ENCODE measurements at places on chromosomes 6 and 20.

GRCh38 chr6:31888276-31889258 is 8.9 kb downstream of the EHMT2 start:
- peak; percentile 75 for DNase-seq

- DNase-seq = no peak
Observed at GRCh38 chr20:52003415-52003814, 188.2 kb downstream of the ZFP64 start.

DNA sequence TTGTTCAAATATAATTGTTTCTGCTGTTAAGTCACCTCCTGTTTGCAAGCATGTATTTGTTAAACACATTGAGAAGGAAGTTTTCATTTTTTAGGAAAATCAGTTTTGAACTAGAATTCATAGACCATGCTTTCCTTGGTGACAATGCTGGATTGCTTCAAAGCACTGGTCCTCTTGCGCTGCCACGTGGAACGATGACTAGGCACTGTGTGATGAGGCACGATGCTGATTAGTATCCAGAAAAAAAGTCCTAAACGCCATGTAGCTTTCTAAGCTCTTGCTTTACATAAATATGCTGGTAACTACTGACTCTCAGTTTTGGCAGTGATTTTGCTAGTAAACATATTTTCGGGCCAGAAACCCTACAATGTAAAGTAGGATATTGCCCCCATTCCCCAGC is 11.1 kb upstream of the EXOC2 start:
- DNase-seq = no peak

DNA sequence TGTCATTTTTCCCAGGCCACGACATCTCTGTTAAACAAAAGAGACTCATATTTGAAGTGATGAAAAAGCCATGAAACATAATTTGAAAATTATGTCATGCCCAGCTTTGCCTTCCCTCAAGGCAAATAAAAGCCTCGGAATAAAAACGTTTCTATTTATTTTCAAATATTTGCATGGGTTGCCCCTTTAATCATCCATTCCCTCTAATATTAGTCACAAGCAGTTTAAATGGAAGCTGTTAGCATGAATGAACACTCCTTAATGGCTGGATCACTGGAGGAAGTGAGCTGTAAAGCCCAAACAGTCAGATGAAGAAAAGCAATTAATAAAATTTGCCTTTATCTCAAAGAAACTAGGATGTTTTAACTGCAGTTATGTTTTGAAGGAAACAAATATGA is 69.3 kb upstream of the STMND1 start:
- DNase-seq = no peak

DNA sequence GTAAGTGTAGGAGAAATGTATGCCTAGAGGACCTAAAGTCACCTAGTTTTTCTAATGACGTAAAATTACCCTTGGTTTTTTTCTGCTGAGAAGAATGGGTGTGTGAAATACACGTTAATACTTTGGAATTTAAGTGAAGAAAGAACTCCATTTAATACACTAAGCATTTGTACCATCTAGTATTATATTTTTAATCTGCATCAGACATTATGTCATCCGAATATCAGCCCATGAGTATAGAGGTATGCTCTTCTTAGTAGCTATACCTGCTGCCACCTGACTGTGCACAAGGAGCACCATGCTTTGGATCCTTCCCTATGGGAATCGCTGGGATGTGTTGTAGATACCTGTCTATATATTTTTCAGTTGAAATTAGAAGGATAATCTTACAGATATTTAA is 106.4 kb downstream of the QKI start:
- DNase-seq = no peak

DNA sequence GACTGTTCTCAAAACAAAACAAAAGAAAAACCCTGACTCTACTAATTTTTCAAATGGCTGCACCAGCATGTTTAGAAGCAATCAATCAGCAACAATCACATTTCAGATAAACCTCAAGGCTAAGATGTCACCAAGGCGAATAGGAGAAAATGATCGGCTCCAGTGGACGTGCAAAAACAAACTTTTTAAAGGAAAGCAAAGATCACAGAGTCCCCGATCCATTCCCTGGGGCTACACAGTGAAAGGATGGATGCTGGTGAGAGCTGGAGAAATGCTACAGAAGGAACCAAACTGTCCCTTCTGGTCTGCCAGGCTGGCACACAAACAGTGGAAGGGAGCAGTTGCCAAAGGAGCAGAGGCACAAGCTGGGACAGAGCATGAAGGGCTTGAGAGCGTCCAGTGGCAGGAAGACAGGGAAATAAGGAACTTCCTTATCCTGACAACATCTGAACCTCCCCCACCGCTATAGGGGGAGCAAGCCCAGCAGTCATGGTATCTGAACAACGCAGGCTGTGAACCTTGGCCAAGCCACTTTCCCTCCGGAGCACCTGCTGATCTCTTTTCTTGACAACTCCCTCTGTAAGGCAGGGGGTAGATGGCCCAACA is 73.7 kb upstream of the HIVEP1 start:
- no peak for DNase-seq

DNA sequence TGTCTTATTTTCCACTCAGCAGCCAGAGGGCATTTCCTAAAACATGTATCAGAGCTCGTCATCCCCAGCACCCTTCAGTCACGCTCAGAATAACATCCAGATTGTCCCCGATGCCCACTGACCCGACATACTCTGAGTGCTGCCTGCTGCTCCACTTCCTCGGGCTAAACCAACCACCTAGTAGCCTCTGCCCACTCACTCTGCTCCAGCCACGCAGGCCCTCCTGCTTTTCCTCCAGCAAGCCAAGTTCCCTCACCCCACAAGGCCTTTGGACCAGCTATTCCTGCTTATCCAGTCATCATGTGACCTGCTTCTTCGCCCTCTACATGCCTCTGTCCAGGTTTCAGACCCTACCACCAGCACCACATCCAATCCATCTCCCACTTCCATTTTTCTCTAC is 454.2 kb downstream of the CD83 start:
- no peak for DNase-seq

DNA sequence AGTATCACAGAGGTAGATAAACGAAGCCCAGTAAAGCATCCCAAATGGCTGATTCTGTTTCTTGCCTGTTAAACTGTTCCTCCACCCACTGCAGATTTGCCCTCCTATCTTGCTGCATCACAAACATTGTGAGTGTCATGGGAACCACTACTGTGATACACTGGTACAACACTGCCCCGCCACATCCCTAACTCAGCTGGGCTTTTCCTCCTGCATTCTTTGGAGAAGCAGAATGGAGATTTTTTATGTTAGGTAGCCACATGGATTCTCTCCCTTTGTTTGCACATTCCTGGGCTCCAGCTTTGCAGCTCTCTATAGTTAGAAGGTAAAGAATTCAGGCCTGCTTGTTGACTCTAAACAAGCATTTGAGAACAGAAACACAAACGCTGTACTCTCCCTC is 234.1 kb downstream of the TMEM242 start:
- DNase-seq = no peak

GRCh38 chr20:32535316-32535952 is 49.7 kb downstream of the NOL4L start:
- no peak for DNase-seq

GRCh38 chr6:66189915-66190314 is 482.9 kb upstream of the EYS start:
- DNase-seq = no peak

DNA sequence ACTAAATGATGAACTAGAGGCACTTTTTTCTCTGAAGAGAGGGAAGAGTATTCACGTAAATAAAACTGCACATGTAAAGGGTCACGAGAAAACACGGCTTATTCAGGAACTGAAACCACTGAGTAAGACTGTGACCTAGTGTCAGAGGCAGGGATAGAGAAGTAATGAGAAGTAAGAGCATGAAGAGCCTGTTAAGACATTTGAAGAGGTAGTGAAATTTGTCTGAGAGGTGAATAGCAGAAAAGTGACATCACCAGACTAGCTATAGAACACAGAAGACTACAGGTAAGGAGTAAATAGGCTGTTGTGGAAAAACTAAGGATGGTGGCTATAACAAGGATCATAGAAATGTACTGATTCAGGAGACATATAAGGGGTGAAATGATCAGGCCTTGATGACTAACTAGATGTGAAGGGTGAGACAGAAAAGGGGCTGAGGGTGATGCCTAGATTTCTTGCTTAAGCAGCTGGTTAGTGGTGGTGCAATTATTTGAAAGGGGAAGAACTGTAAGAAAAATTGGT is 76.8 kb downstream of the REV3L start:
- DNase-seq = peak; percentile 68

DNA sequence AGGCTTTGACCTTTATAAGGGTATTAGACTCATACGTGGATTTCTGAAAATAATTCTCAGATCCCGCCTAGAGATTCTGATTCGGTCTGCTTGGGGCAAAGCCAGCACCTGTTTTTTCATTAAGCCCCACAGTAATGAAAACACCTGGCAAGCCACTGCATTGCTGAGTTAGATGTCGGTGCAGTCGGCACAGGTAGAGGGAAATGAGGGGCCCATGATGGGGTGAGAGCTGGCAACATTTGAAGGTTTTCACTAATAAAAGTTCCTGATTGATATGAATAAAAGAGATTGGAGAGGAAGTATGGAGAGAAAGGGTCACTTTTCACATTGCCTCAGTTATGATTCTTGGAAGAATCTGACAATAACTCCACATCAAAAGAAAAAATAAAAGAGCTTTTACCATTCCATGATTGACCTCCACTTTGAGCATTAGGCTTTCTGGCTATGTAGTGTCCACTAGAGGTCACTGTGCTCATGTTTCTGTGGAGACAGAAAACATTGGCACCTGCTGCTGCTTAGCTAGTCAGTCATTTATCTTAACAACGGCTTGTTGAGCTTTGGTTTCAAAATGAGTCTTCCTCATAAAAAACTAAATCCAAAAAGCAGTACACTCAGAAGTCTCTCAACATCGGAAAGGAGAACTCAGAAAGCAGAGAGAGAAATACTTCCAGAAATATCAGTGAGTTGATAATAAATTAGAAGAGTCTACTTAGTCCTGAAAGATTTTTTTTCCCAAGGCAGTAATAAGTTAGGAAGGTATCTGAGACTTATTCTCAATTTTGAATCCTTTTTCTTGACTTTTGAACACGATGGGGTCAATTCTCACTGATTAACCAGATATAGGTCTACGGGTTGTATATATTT is 53.3 kb upstream of the KLHL31 start:
- peak; percentile 77 for DNase-seq

All from GM10248 (cell line).